CD4-positive, alpha-beta T cell treated with Interleukin-10 for 1 hour (primary cell): ENCODE measurements at places on chromosomes 6 and 20.

DNA sequence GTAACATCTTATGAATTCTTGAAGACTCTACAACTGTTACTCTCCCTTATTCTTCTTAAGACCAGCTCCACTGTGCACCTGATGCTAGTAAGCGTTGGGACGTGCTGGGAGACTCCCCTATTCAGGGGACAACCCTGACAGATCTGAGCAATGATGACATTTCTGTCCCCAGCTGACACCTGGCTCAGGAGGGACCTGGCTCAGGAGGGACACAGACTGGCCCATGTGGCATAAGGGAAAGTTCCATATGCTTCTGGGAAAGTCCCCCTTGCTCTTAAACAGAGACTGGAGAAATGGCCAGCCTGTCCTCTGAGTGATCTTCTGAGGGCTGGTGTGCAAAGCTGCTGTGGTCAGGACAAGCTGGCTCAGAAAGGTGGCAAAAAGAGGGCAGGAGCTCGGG lies 10.0 kb upstream of the CD93 start:
- DNase-seq: no peak

DNA sequence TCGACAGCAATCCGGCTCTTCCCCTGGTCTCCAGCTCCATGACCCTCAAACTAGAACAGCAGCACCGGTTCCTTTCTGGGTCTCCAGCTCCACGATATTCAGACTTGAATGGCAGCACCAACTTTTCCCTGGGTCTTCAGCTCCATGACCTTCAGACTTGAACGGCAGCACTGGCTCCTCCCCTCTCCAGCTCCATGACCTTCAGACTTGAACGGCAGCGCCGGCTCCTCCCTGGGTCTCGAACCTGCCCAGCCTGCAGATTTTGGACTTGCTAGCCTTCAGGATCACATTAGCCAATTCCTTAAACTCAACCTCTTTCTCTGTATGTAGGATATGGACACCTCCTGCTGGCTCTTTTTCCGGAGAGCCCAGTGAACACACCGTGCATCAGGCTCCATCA lies 350.9 kb downstream of the PREX1 start:
- no peak for DNase-seq

DNA sequence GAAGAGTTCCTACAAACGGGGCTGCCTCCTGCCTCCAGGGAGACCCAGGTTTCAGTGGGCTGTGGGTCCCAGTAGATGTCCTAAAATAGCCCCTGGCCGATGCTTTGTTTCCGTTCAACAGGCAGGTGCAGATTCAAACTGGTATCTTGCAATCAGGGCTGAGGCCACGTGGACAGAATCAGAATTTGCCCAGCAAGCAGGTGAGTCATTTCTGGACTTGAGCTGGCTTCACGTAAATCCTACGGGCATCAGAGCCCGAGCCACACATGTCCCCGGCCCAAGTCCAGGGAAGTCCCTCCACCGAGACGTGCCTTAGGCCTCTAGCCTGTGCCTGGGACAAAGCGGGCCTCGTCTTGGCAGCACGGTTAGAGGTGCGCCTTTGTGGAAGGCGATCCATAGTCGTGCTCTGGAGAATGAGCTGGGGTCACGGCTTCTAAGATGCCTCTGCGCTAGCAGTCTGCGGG lies 101.6 kb upstream of the FRMD1 start:
- DNase-seq: no peak

DNA sequence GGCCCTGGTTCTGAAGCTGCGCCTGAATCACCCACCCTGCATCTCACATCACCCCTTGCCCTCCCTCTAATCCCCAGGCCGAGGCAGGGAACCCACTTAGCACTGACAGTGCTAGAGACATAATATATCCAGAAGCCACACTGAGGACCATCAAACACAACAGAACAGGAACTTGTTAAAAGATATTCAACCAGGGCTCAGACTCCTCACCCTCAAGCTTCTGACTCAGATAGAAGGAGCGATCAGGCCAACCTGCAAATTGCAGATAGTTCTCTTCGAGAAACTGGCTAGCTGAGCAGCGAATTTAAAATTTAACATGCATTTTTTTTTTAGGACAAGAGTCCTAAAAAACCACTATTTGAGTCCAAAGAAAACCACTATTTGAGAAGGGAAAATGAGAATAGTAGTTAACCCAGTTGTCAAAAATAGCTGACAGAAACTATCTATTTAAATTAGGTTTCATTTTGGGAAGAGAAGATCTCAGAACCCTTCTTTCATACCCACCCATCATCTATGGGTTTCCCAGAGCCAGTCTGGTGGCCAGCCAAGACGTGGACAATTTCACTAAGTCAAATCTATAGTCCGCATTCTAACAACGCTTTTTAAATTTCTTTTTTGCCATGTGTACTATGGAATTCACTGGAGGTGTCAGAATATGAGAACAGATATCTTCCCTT lies 95.6 kb downstream of the OPRM1 start:
- DNase-seq: no peak

DNA sequence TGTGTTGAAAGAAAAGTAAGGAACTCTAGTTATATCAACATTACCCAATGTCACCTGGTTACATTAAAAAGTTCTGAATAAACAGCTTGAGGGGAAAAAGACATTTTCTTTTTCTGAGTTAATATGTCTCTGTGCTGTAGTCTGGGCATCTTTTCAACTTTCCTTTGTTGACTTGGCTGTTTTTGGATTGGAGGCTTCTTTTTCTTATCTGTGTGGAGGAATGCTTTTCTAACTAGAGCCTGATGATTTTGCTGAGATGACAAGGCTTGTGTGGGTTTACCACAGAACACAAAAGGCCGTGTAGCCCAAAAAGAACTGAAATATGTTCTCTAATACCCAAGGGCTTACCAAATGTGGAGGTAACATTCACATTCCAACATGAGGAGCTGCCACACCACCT lies 161.8 kb downstream of the KCNQ5 start:
- DNase-seq: no peak

- no peak for DNase-seq
These were observed 454.4 kb downstream of the RFPL4B start for GRCh38 chr6:112801468-112802080.

DNA sequence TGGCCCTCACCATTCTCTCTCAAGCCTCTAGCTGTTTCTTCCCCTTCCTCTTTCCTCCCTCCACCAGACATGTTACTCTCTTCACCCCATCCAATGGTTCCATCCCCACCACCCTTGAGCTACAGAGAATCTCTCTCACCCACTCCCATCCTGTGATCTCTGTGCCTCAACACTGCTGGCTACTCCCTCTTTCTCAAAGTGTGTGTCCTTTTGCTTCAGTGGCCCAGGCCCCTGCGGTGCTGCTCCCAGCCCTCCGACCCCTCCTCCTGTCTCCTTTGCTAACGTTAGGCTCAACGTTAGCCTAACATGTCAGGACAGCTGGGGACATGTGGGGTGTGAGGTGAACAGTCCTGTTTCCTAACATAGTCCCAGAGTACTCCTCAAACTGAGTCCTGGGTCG lies 5.9 kb downstream of the NELFE start:
- DNase-seq: no peak

DNA sequence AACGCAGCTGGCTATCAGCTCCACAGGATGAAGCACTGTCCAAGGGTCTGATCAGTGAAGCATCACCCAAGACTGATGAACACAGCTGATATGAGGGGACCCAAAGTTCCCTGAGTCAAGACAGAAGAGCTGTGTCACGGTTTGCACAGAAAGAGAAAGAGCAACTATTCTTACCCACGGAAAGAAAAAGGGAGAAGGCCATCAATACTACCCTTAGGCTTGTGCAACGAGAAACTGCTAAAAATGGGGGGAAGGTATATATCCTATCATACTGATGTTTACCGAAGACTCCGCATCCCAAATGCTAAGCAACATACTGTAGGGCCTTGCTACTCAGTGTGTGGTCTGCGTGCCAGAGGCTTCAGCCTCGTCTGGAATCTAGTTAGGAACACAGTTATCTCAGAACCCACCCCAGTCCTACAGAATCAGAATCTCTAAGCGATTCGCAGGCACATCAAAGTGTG lies 665 bp downstream of the FASTKD5 start:
- DNase-seq: peak; percentile 16

GRCh38 chr20:59740621-59741020 lies 136.3 kb downstream of the PHACTR3 start:
- no peak for DNase-seq

- peak; percentile 13 for DNase-seq
These were observed 1.2 kb downstream of the TPD52L1 start for GRCh38 chr6:125154761-125155135.

- peak; percentile 51 for DNase-seq
These were observed 42.3 kb upstream of the PTPN1 start for GRCh38 chr20:50467718-50468356.

DNA sequence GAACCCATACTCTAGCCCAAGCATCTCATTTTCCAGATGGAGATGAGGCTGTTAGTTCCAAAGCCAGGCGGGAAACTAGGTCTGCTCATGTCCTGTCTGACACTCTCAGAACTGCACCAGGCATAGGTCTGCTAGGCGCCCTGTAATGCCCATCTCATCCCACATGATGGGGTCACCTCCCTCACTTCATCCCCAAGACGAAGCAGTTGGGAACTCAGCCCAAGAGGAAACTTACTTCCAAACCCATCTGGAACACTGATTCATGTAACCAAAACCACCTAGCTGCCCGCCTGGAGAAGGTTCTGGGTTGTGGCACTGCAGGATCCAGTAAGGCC lies 119.4 kb upstream of the PRND start:
- DNase-seq: no peak

GRCh38 chr6:20109526-20109925 lies 102.7 kb downstream of the MBOAT1 start:
- DNase-seq: no peak

GRCh38 chr6:104771258-104771832 lies 88.4 kb downstream of the HACE1 start:
- peak; percentile 33 for DNase-seq

- DNase-seq: no peak
These were observed 67.7 kb upstream of the CD93 start for GRCh38 chr20:23153696-23154341.

- peak; percentile 51 for DNase-seq
These were observed 289 bp downstream of the FOXP4 start for GRCh38 chr6:41546475-41546865.

GRCh38 chr20:50498071-50498776 lies 12.0 kb upstream of the PTPN1 start:
- no peak for DNase-seq

- DNase-seq: no peak
These were observed 104.0 kb upstream of the ZFP64 start for GRCh38 chr20:52295556-52295955.

- DNase-seq: no peak
These were observed 387.7 kb upstream of the SASH1 start for GRCh38 chr6:147954938-147955337.

DNA sequence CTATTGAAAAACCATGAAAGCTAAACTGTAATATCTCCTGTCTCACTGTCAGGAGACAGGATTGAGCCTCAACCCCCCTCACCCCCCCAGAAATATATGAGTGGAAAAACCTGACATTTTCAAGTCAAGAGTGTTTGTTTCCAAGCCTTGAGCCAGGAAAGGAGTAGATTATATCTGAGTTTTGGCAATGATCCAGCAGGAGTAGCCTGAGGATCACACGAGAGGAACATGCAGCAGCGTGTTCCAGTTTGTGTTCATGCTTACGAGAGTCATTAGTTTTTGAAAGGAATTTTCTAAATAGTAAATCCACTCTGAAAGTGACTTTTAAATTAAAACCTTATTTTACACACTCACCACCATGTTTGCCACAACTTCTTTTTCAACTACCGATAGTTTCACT lies 15.8 kb downstream of the IL22RA2 start:
- DNase-seq: no peak

GRCh38 chr20:61127311-61128039 lies 124.6 kb upstream of the CDH4 start:
- no peak for DNase-seq
